Mesothelial cell of epicardium (in vitro differentiated cells): ENCODE measurements at places on chromosomes 4 and X.

- DNase-seq: no peak
These were observed 572.0 kb upstream of the DIAPH2 start for GRCh38 chrX:96112689-96113088.

DNA sequence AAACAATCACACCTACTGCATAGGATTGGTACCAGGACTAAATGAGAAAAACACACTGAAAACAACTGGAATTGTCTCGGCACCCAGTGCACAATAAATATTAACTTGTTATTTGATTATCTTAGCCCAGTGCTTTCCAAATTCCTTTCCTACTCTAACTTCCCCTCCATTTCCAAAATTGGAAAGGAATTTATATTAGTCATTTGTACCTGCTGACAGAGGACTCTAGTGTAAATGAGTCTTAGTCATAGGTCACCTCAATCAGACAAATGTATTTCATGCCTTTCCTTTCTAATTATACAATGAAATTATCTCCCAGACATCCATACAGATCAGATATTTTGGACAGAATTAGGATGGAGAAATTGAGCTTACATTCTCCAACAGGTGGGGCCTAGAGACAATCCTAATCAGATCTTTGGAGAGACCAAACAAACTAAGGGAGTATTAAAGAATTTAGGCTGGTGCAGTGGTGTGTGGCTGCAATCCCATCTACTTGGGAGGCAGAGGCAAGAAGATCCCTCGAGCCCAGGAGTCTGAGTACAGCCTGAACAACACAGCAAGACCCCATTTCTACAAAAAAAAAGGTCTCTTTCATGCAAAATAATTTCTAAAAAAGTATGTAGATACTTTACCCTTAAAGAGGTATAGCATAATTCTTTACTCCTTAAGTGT lies 10.1 kb downstream of the SH3D19 start:
- no peak for DNase-seq

DNA sequence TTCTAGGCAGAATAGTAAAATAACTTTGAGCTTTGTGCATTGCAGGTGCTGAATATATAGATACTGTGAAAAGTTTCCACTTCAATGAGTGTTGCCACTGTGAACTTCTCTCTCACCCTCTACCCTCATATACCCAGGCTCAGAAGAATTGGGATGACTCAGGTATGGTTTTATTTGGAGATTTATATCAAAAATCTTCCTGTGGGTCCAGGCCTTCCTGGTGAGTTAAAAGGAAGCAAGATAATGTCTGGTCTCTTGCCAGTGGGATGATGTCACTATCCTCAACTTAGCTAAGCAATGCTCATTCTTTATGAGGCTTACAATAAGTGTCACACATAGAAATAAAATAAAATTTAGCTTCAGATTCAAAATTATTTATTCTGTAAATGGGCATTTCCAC lies 153.3 kb upstream of the TENT5D start:
- DNase-seq: no peak

GRCh38 chrX:52015794-52016193 lies 53.2 kb downstream of the MAGED4B start:
- DNase-seq: no peak

DNA sequence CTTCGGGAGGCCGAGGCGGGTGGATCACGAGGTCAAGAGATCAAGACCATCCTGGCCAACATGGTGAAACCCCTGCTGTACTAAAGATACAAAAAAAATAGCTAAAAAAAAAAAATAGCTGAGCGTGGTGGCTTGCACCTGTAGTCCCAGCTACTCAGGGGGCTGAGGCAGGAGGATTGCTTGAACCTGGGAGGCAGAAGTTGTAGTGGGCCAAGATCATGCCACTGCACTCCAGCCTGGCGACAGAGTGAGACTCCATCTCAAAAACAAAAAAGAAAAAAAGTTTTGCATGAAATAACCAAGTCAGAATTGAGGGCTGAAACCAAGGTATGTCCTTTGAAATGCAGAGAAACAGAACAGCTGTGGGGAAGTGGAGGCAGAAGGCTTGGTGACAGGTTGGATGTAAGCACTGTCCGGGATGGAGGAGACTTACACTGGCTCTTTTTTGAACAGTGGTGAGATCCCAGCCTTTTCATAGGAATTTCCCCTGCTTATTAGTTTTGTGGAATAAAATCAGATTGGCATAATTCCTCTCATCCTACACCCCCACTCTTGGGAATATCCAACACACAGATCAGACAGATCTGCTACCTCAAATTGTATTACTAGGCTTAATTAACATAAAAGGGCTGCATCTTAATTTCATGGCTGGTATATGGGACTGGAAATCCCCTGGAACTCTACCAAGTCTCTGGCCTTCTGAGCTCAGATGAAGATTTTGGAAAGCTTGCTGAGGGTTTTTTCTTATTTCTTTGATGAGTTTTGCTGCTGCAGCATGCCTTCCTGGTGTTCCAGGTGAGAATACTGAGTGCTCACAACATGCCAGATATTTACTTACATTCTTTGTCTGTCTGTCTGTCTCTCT lies 18.8 kb upstream of the C4orf36 start:
- no peak for DNase-seq
